Melanocyte of skin (primary cell): ENCODE measurements at places on chromosomes 1 and 21. TPM values are rescaled to one million over a fixed set of nuclear protein-coding genes. Genes with fewer than 3 reads are reported as not detected.

The MPZ gene
- total RNA-seq: under 0.01 and 2.5 TPM in 2 replicates

The GOLPH3L gene
- total RNA-seq: 14.8 and 17.1 TPM in 2 replicates

The TCHH gene
- not detected in 2 replicates for total RNA-seq

The OR2T6 gene
- not detected in 2 replicates for total RNA-seq

The PAQR6 gene
- 1.4 and 1.8 TPM in 2 replicates for total RNA-seq

The OR2M3 gene
- total RNA-seq: not detected in 2 replicates
